ENCODE measurements at places on chromosomes 12 and 14. TPM values are rescaled to one million over a fixed set of nuclear protein-coding genes. Genes with fewer than 3 reads are reported as not detected.

Gene SLC4A8
- 6.1 TPM for total RNA-seq

Gene MANSC4
- total RNA-seq = not detected

Gene BCL2L14
- total RNA-seq = not detected

Gene NUDT14
- total RNA-seq = 42.0 TPM

Gene ERGIC2
- total RNA-seq = 62.1 TPM

Gene INSM2
- total RNA-seq = 0.64 TPM

Gene KRT79
- not detected for total RNA-seq

Gene OR6C74
- total RNA-seq = not detected

Gene PSMD9
- 54.4 TPM for total RNA-seq

Gene PGF
- 12.1 TPM for total RNA-seq

Gene ASB2
- total RNA-seq = 0.69 TPM

Gene VRTN
- total RNA-seq = not detected

Gene OTOGL
- not detected for total RNA-seq

Gene KRT71
- not detected for total RNA-seq

Gene PLEKHD1
- total RNA-seq = not detected

Gene RGS6
- total RNA-seq = 0.41 TPM

Gene VPS37B
- total RNA-seq = 32.4 TPM

Gene AKAP3
- 7.4 TPM for total RNA-seq

Gene CLEC2A
- total RNA-seq = not detected

Gene CLEC4E
- total RNA-seq = 1.8 TPM

Gene GPR162
- 7.6 TPM for total RNA-seq

Gene SLC38A4
- total RNA-seq = 0.99 TPM

Gene HHIPL1
- total RNA-seq = 1.3 TPM

Gene CMKLR1
- 26.2 TPM for total RNA-seq

Gene VWF
- total RNA-seq = 33.4 TPM

Data from adrenal gland (tissue), 19 donors.